GM20000 (cell line): ENCODE measurements at places on chromosomes 1 and 21.

DNA sequence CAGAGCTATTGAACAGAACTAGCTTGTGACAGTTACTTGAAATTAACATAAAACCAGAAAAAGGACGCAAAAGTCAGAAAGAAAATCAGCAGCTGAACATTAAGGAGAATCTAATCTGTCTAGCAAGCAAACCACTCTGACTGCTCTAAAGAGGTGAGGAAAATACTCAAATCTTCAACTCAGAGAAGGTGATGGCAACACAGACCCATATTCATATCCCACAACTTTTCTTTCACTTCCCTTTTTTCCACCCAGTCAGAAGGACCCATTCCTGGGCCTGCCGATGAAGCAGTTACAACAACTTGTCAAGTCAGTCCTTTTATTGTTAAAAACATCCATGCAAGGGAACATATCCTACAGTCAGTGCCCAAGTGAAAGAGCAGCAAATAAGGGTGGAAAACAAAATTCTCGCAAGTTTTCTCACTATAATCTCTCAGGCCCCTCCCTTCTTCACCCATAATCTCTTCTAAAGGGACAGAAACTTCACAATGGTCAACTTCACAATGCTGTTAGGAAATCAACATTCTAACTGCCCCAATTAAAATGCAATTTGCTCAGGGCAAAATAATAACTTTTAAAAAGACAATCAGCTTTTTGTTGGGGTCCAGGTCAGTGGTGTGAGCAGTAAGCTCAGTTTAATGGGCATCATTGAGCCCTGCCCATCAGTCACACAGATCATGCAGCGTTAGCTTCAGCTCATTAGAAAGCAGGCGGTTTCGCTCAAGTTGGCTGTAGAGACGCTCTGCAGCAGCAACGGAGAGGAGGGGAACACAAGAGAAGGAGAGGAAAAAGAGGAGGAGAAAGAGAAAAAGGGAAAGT lies 3.6 kb upstream of the NUP210L start:
- peak; percentile 23 for DNase-seq

DNA sequence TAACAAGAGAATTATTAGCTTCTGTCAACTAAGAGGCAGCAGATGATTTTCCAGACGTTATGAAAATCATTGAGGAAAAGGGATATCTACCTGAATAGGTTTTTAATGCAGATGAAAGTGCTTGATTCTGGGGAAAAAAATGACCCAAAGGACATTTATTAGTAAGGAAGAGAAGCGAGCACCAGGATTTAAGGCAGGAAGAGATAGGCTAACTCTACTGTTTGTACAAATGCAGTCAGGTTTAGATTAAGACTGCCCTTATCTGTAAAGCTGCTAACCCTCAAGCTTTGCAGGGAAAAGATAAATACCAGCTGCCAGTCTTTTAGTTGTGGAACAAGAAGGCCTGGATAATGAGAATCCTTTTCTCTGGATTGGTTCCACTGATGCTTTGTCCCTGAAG lies 33.0 kb upstream of the LRIG2 start:
- no peak for DNase-seq

DNA sequence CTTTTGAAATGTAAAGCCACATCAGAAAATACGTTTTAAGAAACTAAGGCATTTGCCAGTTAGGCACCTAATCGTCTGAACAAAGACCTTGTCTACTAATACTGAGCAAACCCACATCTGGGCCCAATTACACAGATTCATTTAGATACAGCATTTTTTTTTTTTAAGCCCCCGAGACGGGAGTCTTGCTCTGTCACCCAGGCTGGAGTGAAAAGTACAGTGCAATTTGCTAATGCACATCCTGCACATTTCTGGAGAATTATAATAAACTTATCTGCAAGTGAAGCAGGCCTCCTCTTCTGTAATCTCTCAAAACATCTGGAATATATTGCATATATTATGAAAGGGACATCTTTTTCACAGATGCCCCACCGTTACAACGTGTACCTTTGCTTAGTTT lies 3.3 kb downstream of the RSRP1 start:
- DNase-seq: no peak

- DNase-seq: no peak
These were observed 183.9 kb upstream of the NFIA start for GRCh38 chr1:60898413-60898812.

GRCh38 chr1:77220687-77221463 lies 1.6 kb upstream of the PIGK start:
- DNase-seq: no peak

DNA sequence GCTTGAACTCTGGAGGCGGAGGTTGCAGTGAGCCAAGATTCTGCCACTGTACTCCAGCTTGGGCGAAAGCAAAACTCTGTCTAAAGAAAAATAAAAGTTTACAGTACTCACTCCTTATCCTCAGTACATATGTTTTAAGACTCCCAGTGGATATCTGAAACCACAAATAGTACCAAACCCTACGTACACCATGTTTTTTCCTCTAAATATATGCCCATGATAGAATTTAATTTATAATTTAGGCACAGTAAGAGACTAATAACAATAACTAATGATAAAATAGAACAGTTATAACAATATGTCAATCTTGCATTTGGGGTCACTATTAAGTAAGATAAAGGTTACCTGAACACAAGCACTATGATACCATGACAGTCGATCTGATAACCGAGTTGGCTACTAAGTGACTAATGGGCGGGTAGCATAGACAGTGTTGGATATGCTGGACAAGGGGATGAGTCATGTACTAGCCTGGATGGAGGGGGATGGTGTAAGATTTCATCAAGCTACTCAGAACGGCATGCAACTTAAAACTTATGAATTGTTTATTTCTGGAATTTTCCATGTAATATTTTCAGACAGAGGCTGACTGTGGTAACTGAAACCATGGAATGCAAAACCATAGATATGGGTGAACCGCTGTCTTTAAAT lies 43.7 kb downstream of the ST7L start:
- DNase-seq: no peak

DNA sequence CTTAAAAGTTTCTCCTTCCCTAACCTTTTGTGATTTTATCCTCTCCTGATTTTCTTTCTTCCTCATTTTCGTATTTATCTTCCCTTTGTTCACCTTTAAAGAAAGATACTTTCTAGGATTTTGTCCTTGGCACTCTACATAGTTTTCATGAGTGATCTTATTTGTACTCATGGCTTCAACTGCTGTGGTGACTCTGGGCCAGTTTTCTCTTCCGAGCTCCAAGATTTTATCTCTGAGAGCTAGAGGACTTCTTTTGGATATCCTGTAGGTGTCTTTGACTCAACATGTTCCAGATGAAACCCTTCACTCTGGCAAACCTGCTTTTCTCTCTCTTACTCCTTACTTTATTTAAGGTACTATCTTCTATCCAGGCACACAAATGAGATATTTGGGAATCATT lies 53.7 kb upstream of the MACF1 start:
- no peak for DNase-seq

GRCh38 chr1:9382643-9383491 lies 90.2 kb downstream of the SPSB1 start:
- no peak for DNase-seq

DNA sequence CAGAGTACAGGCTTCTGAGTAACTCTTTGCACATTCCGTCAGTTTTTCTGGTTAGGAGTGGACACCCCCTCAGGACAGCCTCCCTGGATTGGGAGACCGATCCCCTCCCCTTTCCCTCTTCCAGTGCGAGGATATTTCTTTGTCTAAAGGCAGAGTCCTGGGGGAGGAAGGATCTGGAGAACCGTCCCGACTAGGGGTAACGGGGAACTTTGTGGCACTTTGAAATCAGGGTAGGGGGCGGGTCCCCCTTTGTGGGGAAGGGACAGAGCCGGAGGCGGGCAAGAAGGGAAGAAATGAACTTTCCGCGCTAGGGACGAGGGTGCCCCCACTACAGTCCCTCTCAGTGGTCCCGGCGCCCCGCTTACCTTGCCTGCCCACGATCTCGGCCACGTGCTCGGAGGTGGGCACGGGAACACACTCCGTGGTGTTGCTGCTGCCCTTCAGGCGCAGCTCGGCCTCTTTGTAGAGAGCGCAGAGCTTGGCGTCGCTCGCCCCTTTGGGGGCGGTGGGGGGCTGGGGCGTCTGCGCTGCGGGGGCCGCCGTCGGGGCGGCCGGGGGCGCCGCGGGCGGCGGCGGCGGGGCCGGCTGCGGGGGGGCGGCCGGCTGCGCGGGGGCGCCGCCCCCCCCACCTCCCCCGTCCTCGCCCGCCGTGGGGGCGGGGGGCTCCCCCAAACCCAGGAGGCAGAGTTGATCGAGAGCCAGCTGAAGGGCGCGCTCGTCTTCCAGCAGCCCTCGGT lies 917 bp downstream of the MEX3A start:
- no peak for DNase-seq

DNA sequence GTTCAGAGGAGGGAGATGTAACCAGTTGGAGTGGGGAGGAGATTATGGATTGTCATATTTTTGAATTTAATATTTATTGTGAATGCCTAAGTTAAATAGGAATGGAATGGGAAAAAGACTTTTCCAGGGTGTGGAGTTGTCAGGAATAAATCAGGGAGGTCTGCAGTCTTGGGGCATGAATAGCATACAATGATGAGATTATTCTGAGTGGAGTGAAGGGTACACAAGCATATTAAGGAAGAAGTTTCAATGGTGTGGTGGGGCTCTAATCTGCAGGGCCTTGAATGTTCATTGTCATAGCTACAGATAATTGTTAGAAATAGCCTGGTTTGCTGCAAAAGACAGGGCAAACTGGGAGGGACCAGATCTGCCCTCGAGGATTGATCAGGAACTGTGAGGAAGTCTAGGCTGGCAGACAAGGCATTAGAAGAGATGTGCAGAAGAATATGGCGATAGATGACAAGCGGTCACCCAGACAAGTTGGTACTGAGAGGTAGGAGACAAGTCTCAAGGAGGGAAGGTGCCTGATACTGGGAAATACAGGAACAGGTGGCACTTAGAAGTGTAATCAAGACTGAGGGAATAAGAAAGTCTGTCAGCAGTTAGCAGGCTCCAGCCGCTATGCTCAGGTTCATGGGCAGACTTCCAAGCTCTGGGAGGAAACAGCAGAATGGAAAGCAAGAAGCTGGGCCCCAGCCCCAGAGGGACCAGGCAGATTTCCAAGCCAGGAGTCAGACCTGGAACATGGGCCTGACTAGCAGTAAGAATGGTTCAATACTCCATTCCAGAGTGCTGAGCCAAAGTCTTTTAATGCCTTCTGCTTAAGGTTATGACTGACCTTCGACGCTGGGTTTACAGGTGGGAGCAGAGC lies 20.9 kb upstream of the RGL1 start:
- no peak for DNase-seq

DNA sequence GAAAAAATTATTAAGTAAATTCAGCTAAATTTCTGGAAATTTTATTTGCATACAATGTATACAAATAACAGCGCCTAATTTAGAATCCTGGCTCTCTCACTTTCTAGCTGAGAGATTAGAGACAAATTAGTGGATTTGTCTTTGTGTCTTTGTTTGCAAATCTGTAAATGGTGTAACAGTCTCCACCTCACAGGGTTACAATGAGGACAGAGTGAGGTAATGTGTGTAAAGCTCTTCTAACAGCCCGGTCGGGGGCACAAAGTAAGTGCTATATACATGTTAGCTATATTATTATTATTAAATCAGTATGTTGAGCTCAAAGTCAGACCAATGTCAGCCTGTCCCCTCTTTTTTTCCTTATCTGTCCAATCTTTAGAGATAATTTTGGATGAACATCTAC lies 5.0 kb upstream of the ADAMTSL4 start:
- no peak for DNase-seq

- peak; percentile 78 for DNase-seq
These were observed 33.3 kb upstream of the KCNE1 start for GRCh38 chr21:34545079-34545884.

- DNase-seq: no peak
These were observed 117.4 kb upstream of the CHRM3 start for GRCh38 chr1:239268941-239269340.
